ENCODE measurements at places on chromosomes 3 and 15. TPM values are rescaled to one million over a fixed set of nuclear protein-coding genes. Genes with fewer than 3 reads are reported as not detected.

The GHRL gene
- not detected for total RNA-seq

The SERINC4 gene
- 0.38 TPM for total RNA-seq

The CPEB1 gene
- 4.0 TPM for total RNA-seq

The TKT gene
- 1,918 TPM for total RNA-seq

The PLSCR4 gene
- 4.8 TPM for total RNA-seq

The IL17RB gene
- total RNA-seq, result 8.9 TPM

The SLC6A20 gene
- total RNA-seq, result 0.10 TPM

The MPI gene
- 50.9 TPM for total RNA-seq

The BRPF1 gene
- 21.1 TPM for total RNA-seq

The CSTA gene
- total RNA-seq, result not detected

The PRSS50 gene
- 0.07 TPM for total RNA-seq

The SNX22 gene
- 1.7 TPM for total RNA-seq

The KCNAB1 gene
- total RNA-seq, result 0.42 TPM

The DPPA2 gene
- 10.3 TPM for total RNA-seq

The CX3CR1 gene
- 0.03 TPM for total RNA-seq

The ATP11B gene
- 14.2 TPM for total RNA-seq

The GOLGA6L7 gene
- total RNA-seq, result not detected
